ENCODE measurements at places on chromosomes 11 and 22.

DNA sequence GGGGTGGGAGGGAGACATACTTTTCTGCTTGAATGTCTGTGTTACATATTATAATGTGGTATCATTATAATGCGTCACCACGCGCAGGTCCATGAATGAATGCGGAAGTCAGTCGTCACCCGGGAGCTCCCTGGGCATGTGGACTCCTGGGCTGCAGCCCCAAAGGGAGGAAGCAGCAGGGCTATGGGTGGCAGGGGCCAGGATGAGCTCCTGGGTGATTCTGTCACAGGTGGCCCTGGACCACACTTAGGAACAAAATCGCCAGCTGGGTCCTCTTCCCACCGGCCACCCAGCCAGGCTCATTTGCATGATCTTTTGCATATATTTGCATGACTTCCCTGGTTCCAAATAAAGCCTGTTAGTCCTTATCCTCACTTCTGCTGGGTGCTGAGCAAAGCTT is 51.2 kb downstream of the KCNJ4 start:
- no peak for DNase-seq

- DNase-seq = peak; percentile 29
Observed at GRCh38 chr11:130126516-130126915, 33.1 kb upstream of the ST14 start.

DNA sequence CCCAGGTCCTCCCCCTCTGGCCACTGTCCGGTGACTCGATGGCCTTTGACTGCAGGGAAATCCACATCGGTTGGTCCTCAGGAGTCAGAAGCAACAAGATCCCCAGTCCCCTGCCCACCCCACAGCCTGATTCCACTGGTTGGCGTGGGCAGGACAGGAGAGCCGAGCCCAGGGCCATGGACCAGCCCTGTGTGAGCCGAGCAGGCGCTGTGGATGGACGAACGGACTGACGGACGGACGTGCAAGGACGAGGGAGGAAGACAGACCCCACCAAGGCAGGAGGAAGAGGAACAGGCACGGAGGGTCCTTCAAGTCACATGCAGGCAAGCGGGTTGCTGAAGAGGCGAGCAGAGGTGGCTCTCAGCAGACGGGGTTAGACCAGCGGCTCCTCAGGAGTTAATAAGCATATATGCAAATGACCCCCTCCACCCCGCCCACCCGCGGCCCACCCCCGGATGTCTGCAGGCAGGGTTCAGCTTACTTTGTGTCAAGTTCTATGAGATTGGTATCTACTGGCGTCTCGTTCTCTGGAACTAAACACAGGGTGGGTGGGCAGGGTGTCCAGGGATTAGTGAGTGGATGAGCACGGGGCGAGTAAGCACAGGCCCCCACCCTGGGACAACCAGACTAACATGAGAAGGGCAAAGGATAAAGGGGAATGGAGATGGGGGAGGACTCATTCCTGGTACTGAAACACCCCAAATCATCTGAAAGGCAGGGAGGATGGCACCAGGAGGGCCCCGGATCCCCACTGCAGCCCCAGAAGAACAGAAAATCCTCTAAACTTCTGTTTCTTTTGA is 26.8 kb downstream of the TPBGL start:
- no peak for DNase-seq

- DNase-seq = no peak
Observed at GRCh38 chr22:30628491-30628890, 7.1 kb upstream of the SLC35E4 start.

DNA sequence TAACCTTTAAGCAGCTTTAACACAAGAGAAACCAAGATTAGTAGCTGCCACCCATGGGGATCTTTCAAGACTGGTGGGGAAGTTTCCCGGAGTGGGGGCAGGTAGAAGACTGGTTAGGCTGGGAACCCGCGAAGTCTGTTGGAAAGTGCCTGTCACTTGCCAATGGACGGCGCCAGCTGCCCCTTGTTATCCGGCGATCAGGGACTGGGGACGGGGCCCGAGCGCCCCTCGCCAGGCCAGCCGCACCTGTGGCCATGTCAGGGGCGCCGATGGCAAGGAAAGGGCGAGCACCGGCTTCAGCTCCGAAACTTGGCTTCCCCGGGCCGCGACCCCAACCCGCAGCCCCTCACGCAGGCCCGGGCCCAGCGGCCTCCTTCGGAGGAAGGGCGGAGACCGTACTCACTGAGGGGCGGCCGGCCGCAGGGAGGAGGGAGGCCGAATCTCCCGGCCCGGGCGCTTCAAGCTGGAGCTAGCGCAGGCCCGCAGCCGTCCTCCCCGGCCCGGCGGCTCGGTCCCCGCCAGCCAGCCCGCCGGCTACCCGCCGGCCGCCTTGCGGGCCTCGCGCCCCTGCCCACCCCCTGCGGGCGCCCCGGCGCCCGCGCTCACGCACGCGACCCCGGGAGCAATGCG is 539 bp downstream of the EIF4ENIF1 start:
- DNase-seq = peak; percentile 42

DNA sequence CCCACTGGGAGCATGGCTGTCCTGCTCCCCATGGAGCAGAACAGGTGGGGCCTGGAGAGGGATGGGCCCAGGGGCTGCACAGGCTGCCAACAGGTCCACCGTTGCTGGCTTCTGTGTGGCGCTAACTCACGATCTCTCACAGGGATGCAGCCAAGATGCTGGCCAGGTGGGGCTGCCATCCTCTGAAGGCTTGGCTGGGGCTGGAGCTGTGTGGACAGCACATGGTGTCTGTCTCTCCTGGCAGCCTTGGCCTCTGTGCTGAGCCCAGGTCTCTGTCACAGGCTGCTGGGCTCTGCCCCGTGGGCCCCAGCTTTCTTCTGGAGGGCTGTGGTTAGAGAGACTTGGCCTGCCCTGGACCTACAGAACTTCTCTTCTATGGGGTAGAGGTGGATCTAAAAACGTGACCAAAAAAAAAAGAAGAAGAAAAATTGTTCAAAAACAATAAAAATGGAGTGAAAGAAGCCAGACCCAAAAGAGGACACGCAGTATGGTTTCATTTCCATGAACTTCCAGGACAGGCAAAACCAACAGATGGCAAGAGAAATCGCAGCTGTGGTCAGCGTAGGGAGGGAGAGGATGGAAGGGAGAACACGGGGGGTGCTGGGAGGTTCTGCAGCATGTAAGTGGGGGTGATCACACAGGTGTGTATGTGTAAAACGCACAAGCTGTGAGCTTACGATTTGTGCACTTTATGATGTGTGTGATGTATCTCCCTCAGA is 12.2 kb downstream of the PARVG start:
- no peak for DNase-seq

- no peak for DNase-seq
Observed at GRCh38 chr11:78355309-78355705, 62.3 kb downstream of the GAB2 start.

DNA sequence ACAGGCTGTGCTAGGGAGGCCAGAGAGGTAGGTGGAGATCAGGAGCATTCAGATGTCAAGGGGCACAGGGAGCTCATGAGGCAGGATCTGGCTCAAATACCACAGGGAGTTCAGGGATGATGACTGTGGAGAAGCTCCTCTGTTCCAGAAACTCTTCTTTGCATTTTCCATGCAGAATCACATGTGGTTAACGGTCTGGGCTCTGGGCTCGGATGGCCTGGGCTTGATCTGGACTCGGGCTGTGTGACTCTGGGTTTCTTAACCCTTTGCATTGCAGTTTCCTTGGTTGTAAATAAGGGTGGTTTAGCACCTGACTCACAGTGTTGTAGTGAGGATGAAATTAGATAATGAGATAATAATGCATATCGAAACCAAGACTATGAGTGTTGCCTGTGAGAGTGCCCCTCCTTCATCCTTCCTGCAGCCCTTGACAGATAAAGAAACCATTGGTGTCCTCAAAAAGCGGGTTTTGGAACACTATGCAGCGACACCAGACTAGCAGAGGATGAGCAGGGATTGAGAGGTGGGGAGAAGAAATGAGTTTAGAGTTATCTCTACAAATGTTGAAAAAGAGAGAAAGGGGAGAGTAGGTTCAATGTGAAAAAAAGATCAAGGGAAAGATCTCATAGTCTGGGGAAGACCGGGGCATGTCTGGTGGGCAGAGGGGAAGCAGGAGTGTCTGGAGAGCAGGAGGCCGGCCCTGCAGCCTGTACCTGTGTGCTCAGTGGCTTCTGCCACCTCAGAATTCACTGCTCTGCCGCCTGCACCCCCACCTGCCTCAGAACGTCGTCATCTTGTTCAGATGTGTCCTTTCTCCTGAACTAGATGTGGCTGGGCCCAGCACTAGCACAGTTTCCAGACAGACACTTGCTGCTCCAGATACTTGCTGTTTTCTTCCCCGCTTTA is 197.8 kb upstream of the SORL1-AS1 start:
- DNase-seq = no peak

DNA sequence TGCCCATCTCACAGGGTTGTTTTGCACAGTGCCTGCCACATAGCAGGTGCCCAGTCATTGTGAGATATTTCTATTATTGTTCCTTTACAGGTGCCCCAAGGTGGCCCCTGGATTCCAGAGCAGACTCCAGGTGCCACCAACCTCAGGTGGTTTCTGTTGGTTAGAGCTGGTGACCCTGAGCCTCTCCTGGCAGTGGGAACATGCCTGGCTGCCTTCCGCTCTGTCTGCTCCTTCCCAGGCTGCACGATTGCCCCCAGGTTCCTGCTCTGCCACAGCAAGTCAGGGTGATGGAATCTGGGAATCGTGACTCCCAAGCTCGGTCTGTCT is 12.6 kb upstream of the OMP start:
- DNase-seq = no peak

GRCh38 chr11:114079511-114080065 is 20.1 kb downstream of the ZBTB16 start:
- no peak for DNase-seq

Data from inflammatory macrophage treated with lipopolysaccharide for 1 hour (primary cell).